ENCODE measurements at places on chromosomes 12 and 14.

DNA sequence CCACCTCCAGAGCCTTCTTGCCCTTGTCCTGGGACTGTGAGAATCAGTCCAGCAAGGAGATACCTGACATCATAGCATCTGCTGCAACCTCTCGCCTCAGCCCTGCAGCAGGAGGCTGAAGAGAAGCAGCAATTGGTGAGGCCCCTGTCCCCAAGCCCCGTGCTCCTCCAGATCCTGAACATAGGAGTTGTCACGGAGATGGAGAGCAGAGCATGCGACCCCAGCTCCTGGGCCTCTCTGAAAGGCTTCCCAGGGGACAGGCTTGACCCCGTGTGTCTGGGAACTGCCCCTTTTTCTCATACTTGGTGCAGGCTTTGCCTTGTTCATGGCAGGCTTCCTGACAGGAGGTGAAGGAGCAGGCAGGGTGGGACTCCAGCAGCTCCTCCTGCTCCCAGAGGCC, 127.7 kb upstream of the PZP start:
- no peak for DNase-seq

DNA sequence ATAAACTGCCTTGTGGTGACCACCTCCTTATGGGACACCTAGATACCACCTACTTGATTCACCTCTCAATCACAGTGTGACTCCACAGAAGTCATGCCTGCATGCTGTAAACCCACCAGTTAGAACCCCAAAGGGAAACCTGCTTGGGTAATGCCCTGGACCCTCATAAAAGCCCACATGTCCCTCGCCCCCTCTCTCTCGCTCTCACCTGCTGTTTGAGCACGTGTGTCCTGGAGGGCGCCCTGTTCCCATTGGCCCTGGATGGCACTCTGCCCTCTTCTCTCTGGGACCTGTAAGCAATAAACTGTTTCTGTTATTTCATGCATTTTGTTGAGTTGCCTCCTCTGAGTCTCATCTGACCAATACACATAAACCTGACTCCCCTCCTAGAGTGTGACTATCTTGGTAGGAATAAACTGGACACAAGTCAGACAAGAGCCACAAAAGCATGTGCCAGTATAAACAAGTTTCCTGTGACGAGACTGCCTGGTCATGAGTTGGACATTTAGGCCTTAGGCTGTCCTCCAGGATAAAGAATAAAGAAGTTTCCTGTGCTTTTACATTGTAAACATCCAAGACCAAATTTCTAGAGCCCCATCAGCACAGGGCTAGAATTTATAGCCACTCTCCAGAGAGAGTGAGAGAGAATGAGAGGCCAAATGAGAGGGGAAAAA, 8.6 kb downstream of the IFI27L2 start:
- peak; percentile 29 for DNase-seq

DNA sequence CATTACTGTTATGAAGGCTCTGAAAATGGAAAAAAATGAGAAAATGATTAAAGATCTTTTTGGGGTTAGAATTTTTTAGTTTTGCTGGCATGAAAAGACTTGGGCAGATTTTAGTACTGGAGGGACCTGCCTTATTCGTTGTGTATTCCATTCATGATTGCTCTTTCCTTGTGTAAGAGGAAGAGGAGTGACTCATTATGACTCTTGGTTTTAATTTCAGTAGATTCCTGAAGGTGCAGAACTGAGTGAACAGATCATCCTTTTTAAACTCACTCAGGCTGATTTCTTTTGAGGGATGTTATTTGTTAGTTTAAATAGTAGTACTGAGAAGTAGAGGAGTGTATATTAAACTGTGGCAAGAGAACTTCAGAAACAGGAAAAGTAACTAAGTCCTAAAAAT, 41.6 kb downstream of the AKAP6 start:
- peak; percentile 63 for DNase-seq

- DNase-seq = no peak
Measured at GRCh38 chr12:94988471-94988870, 15.0 kb downstream of the NDUFA12 start.

GRCh38 chr14:68396461-68396860, 396.4 kb downstream of the ZFP36L1 start:
- DNase-seq = no peak

GRCh38 chr12:48119834-48120195, 651 bp downstream of the PFKM start:
- DNase-seq = no peak

GRCh38 chr12:49888461-49889151, 15.1 kb downstream of the FAIM2 start:
- DNase-seq = no peak

Measured in fibroblast of villous mesenchyme (primary cell).